ENCODE measurements at places on chromosomes 6 and 20.

- DNase-seq = no peak
These were observed 73.2 kb downstream of the PSMG4 start for GRCh38 chr6:3331971-3332370.

DNA sequence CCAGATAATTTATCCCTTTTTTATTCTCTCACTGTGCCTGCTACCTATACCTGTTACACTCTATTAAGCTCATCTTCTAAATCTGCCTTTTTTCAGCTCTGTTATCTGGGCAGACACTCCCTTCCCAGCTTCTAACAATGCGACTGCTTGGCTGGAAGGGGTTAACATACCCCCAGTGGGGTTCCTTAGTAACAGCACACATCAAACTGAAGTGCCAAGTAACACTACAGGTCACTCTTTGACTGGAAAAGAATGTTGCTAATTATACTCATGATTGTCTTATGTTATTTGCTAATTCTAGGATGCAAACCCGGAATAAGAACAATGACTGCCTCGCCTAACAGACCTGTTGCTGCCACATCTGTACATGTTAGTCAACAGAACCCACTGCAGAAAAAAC, 203.5 kb downstream of the EPM2A start:
- no peak for DNase-seq

DNA sequence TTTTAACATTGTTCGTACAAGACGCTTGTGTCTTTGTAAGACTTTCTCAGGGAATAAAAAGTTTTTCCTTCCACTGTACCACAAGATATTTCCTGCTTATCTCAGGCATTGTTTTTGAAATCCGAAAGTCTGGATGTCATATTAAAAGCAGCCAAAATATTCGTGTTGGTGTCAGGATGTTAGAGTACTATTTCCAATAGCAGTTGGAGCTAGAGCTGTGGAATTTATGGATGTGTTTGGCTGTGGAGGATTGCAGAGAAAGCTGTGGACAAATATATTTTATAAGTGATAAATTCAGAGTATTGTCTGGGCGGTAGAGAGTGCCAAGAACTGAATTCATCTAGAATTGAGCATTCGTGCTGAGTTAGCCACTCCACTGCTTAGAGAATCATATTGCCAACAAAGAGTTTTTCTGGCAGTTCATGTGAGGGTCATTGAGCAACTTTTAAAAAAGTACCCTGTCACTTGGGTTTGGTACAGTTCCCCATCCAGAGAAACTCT, 57.7 kb downstream of the ZDHHC14 start:
- no peak for DNase-seq

GRCh38 chr6:89542866-89543265, 95.7 kb downstream of the LYRM2 start:
- DNase-seq = no peak

DNA sequence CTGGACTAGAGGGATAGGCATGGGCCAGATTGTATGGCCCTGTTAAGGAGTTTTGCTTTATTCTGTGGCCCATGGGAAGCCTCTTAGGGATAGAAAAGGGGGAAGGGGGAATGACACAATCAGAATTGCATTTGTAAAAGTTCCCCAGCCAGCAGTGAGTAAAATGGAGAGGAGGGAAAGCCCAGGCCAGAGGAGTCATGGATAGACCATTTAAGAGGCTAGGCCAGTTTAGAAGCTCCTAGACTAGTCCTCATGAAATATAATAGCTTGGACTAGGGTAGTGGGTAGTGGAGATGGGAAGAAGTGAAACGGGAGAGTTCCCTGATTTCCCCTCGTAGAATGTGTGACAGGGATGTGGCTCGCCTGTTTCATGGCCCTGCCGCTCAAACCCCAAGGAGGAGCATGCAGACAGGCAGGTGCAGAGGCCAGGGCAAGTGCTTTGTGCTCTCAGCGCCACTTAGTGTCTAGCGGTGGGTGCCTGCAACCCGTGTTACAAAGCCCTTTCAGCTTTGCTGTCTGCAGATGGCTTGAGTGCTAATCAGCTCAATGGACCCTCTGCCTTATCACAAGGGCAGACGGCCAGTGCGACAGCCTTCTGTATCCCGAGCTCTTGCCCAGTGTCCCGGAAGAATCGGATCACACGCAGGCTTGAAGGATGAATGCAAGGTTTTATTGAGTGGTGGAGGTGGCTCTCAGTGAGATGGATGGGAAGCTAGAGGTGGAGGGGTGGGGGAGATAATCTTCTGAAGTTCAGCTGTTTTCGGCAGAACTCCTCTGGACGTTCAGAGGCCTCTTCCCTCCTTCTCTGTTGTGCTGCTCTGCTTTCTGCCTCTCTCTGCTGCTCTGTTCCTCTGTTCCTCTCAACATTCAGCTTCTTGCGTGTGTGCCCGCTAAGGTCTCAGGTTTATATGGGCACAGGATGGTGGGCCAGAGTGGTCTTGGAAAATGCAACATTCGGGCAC, 141.1 kb downstream of the CEP57L1 start:
- no peak for DNase-seq

DNA sequence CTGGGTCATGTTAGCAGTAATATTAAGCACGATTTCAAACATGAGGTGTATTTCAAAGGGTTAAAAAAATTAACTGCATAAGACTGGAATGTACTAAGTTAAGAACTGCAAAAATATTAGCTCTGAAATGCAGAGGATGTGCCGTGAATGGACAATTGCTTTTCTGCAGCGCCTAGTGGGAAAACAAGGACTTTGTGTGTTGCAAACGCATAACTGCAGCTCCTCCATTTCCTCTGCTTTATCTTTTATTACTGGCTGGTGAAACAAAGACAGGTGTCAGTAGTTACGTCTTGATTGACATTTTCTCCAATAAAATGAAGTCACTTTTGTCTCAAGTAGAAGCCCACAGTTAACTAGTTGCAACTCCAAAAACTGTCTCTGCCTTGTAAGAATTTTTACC, 1.7 kb downstream of the PDE7B start:
- DNase-seq = no peak

- no peak for DNase-seq
These were observed 13.7 kb downstream of the ACSS1 start for GRCh38 chr20:25044261-25044560.

- DNase-seq = no peak
These were observed 3.5 kb downstream of the LRFN2 start for GRCh38 chr6:40583709-40584108.

DNA sequence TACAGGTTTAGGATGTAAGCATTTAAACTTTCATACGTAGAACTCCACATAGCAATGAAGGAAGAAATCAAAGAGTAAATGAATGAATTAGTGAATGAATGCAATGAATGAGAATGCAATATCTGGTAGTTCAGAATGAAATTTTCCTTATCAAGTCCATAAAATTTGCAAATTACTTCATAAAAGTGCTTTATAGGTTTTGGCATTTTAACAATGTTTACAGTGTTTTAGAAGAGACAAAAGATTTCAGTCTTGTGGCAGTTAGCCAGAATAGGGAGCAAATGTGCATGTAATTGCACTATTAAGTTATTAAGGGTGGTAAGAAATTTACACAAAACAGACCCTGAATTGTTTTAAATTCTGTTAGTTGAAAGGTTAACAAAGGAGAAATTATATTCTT, 739.4 kb upstream of the FLRT3 start:
- no peak for DNase-seq

- DNase-seq = no peak
These were observed 117.4 kb upstream of the ARID1B start for GRCh38 chr6:156659822-156660198.

DNA sequence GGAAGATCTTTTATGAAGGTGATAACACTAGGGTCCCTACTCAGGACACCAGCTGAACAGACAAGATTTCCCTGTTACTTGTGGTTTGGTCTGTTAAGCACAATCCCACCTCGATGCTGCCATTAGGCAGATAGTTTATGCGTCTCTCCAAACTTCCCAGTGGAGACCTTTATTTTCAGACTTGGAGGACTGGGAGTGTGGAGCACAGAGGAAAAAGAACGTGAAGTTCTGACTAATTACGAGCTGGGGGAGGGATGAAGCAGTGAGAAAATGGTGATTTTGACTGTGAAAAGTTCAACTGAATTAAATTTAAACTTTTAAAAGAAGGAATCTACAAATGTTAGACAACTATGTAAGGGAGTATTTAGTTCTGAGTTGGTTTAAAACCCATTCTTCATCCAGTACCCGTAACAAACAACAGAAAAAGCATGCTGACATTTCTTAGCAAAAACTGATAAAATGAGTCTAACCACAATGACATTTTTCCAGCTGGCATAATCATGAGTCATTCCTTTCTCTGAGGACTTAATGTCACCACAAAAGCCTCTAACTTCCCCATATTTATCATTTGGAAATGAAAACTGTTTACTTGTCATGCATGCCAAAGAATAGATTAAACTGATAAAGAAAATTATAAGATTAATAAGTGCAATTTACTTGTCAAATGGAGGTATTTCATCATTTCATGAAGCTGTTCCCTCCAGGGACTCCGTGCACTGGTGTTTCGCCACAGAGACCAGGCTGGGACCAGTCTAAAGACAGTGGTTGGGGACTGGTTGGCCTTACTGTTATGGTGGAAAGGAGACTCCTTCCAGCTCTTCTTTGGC, 113.3 kb upstream of the SSTR4 start:
- DNase-seq = no peak

GRCh38 chr6:110412360-110412759, 3.0 kb downstream of the DDO start:
- no peak for DNase-seq
